Endodermal cell (in vitro differentiated cells): ENCODE measurements at places on chromosomes 7 and 10.

DNA sequence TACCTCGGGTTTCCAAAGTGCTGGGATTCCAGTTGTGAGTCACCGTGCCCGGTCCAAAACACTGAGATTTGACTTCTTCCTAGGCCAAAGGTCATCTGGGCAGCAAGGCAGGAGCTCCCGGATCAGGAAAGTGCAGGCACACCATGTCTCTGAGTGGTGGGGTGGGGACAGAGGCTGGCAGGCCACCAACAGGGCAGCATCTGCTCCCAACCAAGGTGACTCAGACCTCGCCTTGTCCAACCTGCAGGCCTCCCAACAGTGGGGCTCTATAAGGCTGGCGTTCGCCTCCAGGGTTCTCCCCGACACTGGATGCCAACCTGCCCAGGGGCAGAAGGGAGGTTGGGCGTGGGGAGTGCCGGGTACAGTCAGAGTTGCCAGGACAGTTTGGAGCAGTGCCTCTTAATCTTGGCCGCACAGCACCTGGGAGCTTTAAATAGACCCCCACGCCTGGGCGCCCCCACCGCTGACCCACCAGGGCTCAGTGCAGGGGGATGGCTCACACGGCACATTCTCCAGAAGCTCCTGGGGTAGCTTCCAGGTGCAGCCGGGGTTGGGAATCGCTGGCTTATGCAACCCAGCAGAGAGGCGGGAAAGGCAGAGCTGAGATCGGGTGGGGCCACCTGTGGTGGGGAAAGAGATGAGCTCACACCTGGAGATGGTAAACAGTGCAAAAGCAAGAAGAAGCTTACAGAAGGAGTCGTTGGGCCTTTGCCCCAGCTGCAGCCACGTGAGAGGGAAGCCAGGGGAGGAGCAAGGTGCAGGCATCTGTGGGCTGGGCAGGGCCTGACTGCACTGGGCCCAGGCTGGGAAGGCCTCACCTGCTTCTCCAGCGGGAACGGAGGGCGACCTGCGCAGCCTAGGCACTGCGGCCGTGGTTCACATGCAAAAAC lies 10.9 kb downstream of the CALML5 start:
- DNase-seq, result peak; percentile 81

DNA sequence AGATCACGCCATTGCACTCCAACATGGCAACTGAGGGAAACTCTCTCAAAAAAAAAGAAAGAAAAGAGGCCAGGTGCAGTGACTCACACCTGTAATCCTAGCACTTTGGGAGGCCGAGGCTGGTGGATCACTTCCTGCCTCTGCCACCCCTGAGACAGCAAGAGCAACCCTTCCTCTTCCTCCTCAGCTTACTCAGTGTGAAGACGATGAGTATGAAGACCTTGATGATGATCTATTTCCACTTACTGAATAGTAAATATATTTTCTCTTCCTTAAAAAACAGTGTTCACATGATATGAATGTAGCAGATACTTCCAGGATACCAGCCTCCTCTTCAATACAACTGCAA lies 2.1 kb upstream of the ZKSCAN1 start:
- DNase-seq, result no peak

DNA sequence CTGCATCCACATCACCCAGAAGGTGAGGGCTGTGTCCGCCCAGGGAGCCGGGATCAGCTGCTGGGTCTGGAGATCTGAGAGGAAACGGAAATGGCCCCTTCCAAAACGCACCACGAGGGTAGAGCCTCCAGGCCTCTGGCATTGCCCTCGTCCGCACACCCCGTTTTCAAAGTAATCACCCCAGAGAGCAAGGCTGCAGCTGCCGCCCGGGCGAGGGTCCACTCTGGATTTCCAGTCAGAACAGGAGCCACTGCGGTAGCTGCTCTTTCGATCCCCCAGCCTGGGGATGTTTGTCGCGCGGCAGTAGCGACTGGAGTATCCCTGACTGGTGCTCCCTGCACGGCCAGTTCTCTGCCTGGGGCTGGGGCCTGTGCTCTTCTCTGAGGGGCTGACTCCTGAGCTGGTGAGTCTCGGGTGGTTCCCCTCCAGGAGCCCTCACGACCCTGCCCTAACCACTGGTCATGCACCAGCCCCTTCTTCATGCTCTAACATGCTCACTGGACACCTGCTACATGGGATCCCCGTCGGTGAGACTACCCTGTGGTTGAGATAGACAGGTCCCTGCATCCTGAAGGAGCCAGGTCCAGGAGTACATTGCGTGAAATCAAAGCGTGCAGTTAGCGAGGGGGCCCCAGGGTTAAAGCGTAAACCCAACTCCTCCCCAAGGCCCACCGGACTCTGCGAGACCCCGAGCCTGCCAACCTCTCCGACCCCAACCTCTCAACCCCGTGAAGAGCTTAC lies 99.2 kb downstream of the FOXL3 start:
- peak; percentile 17 for DNase-seq

GRCh38 chr7:155644971-155645509 lies 579 bp downstream of the RBM33 start:
- peak; percentile 76 for DNase-seq

DNA sequence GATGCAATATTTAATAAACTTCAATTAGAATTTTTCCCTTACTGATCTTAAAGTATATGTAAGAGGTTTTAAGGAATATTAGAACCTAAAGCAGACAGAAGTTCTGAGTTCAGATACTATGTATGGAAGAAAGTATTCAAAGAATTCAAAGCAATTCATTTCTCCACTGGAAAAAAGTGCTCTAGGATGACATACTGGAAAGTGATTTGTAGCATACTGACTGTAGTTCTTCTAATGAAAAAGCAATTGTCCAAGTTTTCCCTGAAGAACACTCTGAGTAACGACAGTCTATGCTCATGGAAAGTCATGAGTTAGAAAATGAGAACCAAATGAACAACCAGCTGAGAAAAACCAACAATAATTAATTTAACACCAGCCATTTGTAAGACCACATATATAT lies 180.8 kb upstream of the SLC26A5 start:
- DNase-seq, result no peak

- peak; percentile 89 for DNase-seq
Measured at GRCh38 chr10:25493122-25493893, 318.5 kb downstream of the GPR158 start.

DNA sequence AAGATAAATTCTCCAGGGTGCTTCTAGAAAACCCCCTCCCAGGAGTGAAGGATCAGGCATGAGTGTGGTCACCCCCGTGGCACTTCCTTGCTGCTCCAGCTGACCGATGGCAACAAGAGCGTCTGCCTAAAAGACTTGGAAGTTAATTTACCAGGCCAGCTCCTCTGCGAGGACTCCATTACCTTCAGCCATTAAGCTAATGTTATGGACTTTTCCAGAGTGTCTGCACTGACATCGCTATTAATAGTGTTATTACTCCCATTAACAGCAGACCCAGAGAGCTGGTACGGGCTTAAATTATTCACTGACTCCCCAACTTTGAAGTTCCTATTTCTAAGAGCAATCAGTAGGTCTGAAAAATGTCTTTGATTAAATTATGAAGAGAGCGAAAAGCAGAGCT lies 345.8 kb downstream of the PLXNA4 start:
- DNase-seq, result no peak

DNA sequence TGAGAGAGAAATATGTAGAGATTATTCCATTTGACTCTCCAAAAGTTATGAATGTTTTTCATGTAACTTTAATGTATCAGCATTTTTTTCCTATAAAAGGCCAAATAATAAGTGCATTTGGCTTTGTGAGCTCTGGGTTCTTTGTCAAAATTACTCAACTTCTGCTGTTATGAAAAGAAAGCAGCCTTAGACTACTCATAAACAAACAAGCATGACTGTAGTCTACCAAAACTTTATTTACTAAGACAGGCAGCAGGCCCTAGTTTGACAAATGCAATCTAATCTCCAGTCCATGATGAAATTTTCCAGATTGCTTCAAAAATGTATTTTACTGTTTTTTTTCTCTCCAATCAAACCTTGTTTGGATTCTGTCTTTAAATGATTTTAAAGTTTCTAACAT lies 46.3 kb downstream of the MRPL32 start:
- DNase-seq, result no peak

- DNase-seq, result no peak
Measured at GRCh38 chr7:37504801-37505200, 56.1 kb upstream of the ELMO1 start.

- no peak for DNase-seq
Measured at GRCh38 chr10:71636588-71636987, 83.0 kb downstream of the C10orf105 start.

DNA sequence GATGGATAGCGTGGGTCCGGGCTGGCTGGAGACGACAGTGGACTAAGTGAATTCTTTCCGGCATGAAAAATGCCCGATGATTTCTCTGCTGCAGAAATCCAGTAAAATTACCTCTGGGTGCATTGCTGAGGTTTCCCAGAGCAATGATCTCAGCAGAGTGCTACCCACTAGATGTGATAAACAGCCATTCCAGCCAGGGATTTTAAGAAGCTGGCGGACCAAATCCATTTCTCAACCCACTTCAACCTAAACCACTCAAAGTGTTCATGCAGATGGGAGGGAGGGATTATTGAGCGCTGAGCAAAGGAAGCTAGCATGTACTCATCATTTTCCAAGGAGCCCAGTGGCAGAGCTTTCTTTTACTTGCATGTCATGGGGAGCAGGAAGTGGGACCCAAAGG lies 116.7 kb downstream of the PRKCQ start:
- DNase-seq, result no peak

DNA sequence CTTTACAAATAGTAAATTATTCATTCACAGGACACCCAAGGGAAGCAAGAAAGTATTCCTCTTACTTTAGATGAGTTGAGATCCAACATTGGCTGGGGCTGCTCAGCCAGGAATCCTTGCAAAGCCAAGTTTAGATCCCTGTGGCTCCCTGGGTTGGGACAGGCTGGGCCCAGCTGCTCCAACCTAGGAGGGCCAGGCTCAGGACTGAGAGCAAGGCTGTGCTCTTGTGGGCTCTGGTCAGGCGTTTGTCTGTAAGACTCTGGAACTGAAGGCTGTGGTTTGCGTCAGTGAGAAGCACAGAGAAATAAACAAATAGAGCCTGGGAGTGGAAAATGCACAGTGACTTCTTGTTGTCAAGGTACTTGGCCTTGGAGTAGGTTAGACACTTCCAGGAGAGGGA lies 53.2 kb upstream of the TMEM273 start:
- DNase-seq, result no peak

DNA sequence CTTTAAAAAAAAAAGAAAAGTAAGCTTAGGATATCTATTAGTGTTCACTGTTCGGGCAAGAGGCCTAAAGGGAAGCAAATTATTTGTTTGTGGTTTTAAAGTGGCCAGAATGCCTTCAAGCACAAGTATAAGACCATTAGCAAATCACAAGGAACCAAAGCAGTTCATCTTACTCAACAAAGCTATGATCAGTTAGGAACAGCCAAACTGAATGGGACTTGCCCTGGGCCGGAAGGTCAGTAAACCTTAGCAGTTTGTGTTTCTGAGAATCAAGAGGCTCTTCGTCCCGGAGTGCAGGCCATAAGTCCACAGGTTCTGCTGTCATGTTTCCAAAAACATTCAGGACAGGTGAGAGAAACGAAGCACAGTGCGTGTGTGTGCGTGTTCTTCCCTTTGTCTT lies 4.5 kb downstream of the FBXW4 start:
- DNase-seq, result no peak

- DNase-seq, result peak; percentile 7
Measured at GRCh38 chr7:55484834-55485233, 87.5 kb downstream of the VOPP1 start.

GRCh38 chr10:110044681-110045080 lies 36.9 kb downstream of the ADD3 start:
- no peak for DNase-seq

- peak; percentile 51 for DNase-seq
Measured at GRCh38 chr10:35633006-35633980, 8.8 kb downstream of the FZD8 start.

- DNase-seq, result no peak
Measured at GRCh38 chr7:117771756-117772155, 101.5 kb downstream of the CTTNBP2 start.

DNA sequence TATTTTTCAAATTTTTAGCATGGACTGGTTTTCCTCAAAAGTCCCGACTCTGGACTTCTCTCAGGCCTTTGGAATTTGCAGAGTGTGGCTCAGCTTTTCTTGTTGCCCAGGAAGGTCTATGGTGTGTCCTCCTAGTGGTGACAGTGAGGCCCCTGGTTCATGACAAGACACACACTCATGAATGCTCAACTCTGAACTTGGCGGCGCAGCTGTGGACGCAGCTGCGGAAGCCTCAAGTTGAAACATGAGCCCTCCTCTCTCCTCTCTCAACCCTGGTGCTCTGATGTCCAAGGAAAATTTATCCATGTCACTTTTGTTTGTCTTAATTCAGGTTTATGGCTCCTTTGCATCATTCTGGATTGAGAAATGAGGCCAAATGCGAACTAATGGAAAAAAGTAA lies 183.9 kb downstream of the HECW1 start:
- peak; percentile 54 for DNase-seq

DNA sequence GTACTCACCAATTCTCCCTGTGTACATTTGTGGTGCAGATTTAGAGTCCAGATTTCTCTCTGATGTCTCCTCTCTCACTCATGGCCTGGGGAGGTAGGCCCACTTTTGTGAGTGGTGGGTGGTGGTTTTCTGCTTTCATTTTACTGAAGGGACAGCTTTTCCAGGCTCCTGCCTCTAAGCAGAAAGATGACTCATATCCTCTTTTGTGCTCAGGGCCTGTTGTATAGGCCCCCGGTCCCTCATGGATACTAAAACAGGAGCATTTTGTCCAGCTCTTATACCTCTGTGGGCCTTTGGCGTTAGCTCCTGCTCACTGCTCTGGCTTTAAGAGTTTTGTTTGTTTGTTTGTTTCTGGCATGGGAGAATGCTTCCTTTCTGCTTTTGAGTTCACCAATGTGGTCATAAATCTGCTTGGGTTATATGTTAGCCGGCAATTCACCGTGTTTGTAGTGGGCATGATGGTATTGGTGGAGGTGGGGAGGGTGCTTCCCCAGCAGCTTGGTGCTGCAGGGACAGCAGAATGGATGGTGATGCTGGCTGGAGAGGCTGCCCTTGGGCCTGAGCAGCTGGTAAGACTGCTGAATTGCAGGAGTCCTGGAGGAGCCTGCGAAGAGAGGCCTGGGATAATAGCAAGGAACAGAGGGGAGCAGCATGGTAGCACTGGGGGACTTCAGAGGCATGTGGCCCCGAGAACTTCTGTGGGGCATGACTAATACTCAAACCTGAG lies 468.7 kb downstream of the RPS24 start:
- DNase-seq, result peak; percentile 29

DNA sequence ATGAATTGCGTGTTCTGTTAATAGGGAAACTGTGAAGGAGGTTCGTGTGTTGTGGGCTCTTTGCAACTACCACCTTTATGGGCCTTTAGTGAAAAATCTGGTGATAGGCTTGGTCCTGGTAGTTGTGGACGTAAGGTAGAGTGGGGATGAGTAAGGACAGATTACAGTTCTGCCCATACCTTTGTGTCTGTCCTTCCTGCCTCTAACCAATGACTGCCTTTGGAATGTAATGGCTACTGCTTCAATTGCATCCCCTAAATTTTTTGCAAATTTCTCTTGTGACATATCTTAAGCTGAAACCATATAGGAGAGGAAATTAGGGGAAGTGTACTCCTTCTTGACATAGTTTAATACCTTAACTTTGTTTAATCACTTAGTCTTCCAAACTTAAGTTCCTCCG lies 82.3 kb downstream of the ADK start:
- no peak for DNase-seq

GRCh38 chr10:60042914-60043313 lies 136.6 kb upstream of the CCDC6 start:
- DNase-seq, result no peak
